ENCODE measurements at places on chromosomes 1 and 21.

GRCh38 chr1:166165661-166166328 lies 1.0 kb downstream of the FAM78B start:
- DNase-seq = peak; percentile 6

DNA sequence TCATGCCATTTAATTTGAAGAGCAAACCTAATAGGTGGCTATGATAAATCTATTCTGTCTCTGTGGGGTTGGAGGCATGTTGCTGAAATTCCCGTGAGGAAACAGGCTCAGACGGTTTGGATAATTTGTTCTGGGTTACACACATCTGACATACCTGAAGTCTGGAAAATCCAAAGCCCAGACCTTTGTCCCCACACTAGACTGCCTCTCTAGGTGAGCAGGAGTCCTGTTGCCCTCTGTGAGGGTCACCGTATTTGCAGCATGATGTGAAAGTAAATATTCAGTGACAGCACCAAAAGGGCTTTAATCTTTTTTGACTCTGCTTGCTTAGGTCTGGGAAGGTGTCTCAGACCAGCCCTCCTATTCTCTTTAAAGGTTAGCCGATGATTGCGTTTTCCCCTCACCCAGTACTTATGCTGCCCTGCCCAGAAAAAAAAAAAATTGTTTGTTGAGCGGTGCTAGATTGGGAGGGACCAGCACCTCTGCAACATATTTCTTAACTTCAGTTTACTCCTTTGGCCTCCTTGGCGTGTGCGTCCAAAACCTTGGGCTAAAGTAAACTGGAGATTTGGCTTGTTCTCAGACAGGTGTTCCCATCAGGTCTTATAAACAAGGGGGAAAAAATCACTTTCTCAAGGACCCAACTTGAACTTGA lies 67.0 kb downstream of the CACHD1 start:
- DNase-seq = no peak

DNA sequence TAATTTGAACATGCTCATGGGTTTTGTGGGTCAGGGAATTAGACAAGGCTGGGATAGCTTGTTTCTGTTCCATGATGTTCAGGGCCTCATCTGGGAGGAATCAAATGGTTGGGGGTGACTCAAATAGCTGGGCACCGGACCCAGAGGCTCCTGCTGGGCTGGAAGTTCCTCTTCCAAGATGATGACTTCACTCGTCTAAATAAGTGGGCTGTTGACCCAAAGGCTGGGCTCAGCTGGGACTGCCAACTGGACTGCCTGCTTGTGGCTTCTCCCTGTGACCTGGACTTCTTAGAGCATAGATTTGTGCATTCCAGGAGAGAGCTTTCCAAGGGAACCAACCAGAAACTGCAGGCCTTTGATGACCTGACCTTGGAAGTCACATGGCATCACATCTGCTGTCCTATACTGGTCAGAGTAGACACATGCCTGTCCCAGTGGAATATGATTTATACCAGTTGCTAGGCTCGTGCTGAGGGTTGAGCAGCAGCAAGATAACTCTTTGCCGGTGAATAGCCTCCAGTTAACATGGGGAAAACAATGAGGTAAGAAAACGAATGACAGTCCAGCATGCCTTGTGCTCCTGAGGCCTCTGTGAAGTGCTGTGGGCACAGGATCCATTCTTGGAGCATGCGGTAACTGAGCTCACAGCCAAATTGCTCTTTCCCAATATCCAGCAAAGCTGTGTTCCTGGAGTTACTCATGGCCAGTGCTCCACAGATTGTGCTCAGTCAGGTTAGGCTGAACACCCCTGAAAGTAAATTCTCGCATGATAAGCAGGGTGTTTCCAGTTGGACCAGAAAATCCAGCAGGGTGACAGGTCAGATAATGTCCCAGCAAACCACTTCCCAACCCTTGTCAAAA lies 272.9 kb upstream of the TMEM51 start:
- no peak for DNase-seq

DNA sequence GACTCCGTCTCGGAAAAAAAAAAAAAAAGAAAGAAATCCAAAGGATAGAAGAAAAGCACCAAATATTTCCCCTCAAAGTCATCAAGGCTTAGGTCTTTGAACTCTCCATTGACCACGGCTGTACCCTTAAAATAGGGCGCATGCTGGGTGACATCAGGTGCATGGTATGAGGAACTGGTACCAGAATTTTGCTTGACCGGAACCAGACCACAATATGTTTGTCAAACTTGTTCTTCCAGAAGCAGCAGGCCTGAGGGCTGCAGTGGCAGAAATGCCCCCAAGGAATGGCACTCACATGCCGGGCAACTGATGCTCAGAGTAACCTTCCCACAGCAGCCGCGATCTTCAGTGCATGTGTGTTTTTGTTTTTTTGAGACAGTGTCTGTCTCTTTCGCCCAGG lies 21.0 kb downstream of the RCC1 start:
- no peak for DNase-seq

DNA sequence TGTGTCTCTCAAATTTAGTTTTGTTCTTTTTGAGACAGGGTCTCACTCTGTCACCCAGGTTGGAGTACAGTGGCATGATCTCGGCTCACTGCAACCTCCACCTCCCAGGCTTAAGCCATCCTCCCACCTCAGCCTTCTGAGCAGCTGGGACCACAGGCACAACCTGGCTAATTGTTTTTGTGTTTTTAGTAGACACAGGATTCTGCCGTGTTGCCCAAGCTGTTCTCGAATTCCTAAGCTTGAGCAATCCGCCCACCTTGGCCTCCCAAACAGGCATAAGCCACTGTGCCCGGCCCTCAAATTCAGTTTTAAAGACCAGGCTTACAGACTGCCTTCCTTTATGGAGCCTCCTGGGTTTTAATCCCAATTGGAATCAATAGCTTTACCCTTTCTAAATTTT lies 83.7 kb upstream of the SELENON start:
- no peak for DNase-seq

DNA sequence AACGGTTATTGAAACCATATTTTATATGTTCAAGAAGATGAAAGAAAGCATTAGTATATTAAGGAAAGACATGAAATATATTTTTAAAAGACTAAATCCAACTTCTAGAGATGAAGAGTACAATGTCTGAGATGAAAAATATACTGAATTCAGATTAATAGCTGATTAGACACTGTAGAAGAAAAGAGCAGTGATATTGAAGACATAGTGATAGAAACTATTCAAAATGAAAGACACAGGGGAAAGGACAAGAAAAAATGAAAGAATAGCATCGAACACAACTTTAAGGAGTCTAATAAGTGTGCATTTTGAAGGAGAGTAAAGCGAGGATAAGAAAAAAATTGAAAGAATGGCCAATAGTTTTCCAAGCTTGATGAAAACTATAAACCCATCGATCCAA lies 11.2 kb upstream of the IFNAR1 start:
- no peak for DNase-seq

DNA sequence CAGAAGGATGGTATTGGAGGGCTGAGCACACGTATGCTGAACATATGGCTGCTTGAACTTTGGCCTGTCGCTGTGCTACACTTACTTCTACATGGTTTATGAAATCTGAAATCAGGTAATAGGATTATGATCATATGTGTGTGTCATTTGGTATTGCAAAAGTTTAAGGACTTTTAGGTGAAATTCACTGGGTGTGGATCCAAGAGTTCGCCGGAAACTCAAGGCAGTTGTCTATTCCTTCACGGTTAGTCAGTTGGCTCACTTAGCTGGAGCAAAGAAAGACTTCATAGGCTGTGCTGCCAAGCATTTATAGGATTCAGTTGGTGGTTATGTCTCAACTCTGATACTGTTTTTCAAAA lies 927 bp downstream of the UAP1 start:
- DNase-seq = peak; percentile 59

DNA sequence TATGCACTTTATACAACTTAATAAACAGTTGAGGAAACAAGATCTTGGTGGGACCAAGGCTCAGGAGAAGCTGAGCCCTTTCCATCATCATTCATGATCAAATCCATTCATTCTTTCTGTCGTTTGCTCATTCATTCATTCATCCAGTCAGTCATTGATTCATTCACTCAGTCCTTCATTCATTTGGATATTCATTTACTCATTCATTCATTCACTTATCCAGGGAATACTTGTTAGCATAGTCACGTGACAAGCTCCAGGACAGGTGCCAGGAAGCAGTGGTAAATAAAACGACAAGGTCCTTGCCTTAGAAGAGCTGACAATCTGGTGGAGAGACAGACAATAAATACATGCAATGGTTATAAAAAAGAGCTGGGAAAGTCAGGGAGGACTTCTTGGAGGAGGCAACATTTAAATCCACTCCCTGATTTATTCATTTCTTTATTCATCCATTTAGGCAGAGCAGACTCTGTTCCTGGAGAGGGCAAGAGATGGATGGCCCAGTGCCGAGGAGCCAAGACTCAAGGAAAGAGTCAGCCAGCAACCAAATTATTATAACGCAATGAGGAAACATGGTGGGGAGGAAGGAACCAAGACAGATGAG lies 74.1 kb upstream of the CASZ1 start:
- no peak for DNase-seq

DNA sequence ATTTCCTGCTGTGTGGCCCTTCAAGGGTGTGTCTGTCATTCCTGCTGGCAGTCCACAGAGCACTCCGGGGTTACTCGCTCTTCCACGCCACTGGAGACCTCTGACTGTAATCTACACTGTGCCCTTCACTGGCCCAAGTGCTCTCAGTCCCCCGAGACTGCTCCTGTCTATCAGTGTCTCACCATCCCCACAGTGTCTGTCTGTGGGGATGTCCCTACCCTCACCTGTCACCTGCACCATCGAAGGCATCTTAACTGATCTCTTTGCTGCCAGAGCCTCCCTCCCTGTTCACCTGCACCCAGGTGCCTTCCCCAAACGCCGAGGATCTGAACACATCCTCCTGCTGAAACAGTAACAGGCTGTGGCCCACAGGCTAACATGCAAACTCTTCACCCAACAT lies 136.7 kb downstream of the MATN1 start:
- DNase-seq = no peak

- no peak for DNase-seq
These were observed 3.1 kb downstream of the BSDC1 start for GRCh38 chr1:32390904-32391870.

DNA sequence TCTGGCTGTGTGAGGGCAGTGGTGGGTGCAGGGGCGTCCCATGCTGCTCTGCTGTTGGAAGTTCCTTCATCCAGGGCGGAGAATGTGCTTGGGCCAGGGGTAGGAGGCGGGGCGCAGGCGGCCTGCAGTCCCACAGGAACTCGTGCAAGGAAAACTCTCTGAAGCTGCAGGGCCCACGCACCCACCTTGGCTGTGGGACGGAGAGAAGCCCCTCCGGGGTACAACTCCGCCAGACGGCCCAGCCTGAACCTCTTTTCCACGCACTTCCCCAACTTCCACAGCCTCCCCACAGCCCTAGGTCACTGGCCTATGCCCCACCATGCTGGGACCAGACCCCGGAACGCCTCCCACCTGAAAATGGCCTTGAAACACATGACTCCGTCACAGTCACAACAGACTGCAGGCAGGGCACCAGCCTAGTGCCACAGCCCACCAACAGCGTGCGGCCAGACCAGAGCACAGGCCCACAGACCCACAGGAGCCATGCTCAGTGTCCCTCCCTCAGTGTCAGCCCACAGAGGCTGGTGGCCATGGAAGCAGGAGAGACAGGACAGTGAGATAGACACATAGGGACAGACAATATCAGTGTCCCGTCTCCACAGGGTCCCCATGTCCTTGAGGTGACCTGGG lies 47.8 kb downstream of the WNT9A start:
- DNase-seq = peak; percentile 10

DNA sequence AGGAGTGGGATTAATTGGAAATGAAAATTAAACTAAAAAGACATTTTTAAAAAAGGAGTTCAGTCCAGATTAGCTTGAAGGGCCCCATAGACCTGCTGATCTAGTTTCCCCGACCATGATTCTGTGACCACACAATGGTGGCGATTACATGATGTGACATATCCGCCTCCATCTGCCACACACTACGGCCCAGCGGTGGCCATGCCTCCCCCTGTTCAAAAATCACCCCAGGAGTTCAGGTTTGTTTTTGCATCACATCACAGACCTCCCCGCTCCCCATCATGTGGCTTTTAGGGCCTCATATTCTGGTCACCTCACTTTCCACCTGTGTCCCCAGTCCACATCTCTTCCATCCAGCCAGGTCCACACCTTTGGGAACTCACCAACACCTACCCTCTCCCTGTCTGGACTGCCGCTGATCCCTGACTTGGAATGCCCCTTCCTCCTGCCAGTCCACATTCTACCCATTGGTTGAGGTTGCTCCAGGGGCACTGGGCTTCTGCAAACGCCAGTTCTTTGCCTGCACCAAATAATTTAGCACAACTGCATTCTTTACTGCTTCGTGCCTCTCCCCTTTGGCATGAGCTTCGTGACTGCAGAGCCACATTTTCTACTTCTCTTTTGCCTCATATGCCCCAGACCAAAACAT lies 38.9 kb downstream of the CD247 start:
- DNase-seq = no peak

Data from lung (tissue), 17 donors.